Endothelial cell (in vitro differentiated cells): ENCODE measurements at places on chromosomes 2 and 18. TPM values are rescaled to one million over a fixed set of nuclear protein-coding genes. Genes with fewer than 3 reads are reported as not detected.

DNA sequence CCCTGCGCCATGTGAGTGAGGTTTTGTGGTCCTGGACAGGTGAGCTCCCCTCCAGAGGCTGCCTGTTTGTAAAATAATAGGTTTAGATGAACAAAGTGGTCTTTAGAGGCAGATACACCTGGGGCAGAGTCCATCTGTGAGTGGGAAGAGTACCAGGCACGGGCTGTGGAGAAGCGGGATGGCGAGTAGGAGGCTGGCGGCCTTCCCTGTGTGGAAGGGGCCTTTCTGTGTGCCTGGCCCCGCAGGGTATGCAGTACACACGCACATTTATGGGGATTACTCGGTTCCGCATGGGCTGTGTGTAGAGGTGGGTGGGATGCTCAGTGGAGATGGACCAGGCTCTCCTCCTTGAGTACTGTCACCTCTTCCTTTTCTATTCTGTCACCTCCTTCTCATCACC is 64.1 kb downstream of the AGAP1 start:
- peaks cover 4% of the 10 kb centered on the region for H3K4me1 ChIP-seq
- no peak overlapping the region for H3K27ac ChIP-seq
- DNase-seq = no peak
- no peaks in the 10 kb centered on the region for H3K27me3 ChIP-seq

- peaks cover 2% of the 10 kb centered on the region for H3K27me3 ChIP-seq
- peak overlapping the region; percentile 21 for H3K27ac ChIP-seq
- H3K4me3 ChIP-seq = no peak overlapping the region
- no peaks in the 10 kb centered on the region for H3K4me1 ChIP-seq
- no peaks in the 10 kb centered on the region for H3K36me3 ChIP-seq
These were observed 73.4 kb upstream of the SMAD7 start for GRCh38 chr18:49023938-49024803.

Gene TM4SF20
- total RNA-seq = not detected

Gene TNS1
- 11.6 TPM for total RNA-seq

Gene NETO1
- 12.8 TPM for total RNA-seq

Gene MAB21L4
- total RNA-seq = not detected

Gene DSC2
- 65.4 TPM for total RNA-seq
